CD4-positive, CD25-positive, alpha-beta regulatory T cell (primary cell): ENCODE measurements at places on chromosomes 1 and 21.

GRCh38 chr1:33979341-33979740 lies 115.5 kb downstream of the HMGB4 start:
- no peak for DNase-seq
- no peak overlapping the region for H3K27ac ChIP-seq
- no peaks in the 10 kb centered on the region for H3K27me3 ChIP-seq
- H3K4me3 ChIP-seq: no peak overlapping the region
- H3K36me3 ChIP-seq: no peaks in the 10 kb centered on the region

- H3K4me1 ChIP-seq: no peaks in the 10 kb centered on the region
- no peaks in the 10 kb centered on the region for H3K27me3 ChIP-seq
- no peak overlapping the region for H3K4me3 ChIP-seq
- no peak overlapping the region for H3K27ac ChIP-seq
- DNase-seq: no peak
- no peaks in the 10 kb centered on the region for H3K36me3 ChIP-seq
These were observed 49.7 kb downstream of the APP start for GRCh38 chr21:26120828-26121227.

GRCh38 chr1:40423264-40423642 lies 27.0 kb upstream of the ZFP69B start:
- H3K27ac ChIP-seq: no peak overlapping the region
- DNase-seq: no peak
- H3K4me1 ChIP-seq: no peaks in the 10 kb centered on the region
- H3K4me3 ChIP-seq: no peak overlapping the region

DNA sequence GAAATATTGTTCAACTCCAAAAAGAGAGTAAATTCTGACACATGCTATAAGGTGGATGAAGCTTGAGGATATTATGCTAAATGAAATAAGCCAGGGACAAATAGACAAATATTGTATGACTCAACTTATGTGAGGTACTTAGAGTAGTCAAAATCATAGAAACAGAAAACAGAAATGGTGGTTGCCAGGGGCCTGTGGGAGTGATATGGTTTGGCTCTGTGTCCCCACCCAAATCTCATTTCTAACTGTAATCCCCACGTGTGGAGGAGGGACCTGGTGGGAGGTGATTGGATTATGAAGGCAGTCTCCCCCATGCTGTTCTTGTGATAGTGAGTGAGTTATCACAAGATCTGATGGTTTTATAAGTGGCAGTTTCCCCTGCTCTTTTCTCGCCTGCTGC lies 24.7 kb upstream of the DISP1 start:
- DNase-seq: no peak
- H3K27ac ChIP-seq: no peak overlapping the region
- H3K4me1 ChIP-seq: no peaks in the 10 kb centered on the region
- no peaks in the 10 kb centered on the region for H3K36me3 ChIP-seq

- no peak overlapping the region for H3K27ac ChIP-seq
- peaks cover 11% of the 10 kb centered on the region for H3K4me1 ChIP-seq
- DNase-seq: no peak
- H3K4me3 ChIP-seq: peak overlapping the region; percentile 65
These were observed 17.4 kb downstream of the TIAM1 start for GRCh38 chr21:31326522-31327242.

DNA sequence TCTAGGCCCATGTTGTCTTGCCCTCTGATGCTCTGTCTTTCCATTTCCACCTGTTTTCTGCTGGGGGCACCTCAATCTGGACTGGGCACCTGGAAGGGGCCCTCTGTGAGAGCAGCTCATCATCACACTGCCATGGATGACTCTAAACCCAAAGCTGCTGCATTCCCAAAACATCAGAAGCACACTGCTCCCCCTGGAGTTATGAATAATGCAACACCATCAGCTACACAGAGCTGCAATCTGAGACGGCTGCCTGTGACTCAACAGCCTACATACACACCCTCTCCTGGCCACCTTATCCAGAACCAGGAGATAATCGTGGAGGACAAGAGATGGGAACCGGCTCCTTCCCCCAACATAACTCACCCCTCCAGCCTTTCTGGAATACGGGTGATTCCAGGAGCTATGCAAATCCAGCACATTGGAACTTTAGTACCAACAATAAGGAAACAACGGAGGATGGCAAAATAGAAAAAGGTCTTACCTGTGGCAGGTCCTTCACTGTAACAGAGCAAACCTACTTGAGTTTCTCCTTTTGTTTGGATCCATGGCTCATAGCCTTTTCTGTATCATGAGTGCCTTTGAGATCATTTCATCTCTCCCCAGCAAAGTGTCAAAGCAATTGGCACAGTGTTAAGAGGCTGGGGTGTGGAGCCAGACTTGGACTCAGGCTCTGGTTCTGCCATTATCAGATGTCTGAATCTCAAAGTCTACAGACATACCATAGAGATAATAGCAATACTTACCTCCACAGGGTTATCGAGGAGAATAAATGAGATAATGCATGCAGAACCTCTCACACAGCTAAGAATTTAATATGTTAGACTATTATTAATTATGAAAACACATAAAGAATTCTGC lies 29.3 kb downstream of the AK2 start:
- no peak overlapping the region for H3K4me3 ChIP-seq
- peak; percentile 21 for DNase-seq
- H3K36me3 ChIP-seq: peaks cover 48% of the 10 kb centered on the region
- no peak overlapping the region for H3K27ac ChIP-seq
- H3K27me3 ChIP-seq: no peaks in the 10 kb centered on the region

DNA sequence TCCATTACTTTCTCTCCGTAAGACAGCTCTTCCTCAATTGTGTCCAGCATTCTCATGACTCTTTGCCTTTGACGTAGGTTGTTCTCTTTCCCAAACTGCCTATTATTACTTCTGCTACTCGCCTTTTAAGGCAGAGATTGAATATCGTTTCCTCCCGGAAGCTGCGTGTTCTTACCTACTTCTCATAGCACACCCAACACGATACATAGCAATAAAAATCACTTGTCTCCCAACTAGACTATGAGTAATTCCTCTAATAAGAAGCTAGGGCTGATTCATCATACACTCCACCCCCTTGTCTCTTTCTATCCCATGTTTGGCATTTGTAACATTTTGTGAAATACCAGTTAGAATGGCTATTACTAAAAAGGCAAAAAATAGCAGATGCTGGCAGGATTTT lies 55.8 kb upstream of the SGIP1 start:
- DNase-seq: no peak
- H3K36me3 ChIP-seq: no peaks in the 10 kb centered on the region
- H3K4me3 ChIP-seq: no peak overlapping the region
- no peaks in the 10 kb centered on the region for H3K4me1 ChIP-seq

- no peak overlapping the region for H3K4me3 ChIP-seq
- no peaks in the 10 kb centered on the region for H3K36me3 ChIP-seq
- H3K27me3 ChIP-seq: no peaks in the 10 kb centered on the region
- no peak overlapping the region for H3K27ac ChIP-seq
- DNase-seq: no peak
- H3K4me1 ChIP-seq: no peaks in the 10 kb centered on the region
These were observed 166.3 kb downstream of the DUSP10 start for GRCh38 chr1:221575605-221576004.
